H1 (cell line): ENCODE measurements at places on chromosomes 1 and 21. TPM values are rescaled to one million over a fixed set of nuclear protein-coding genes. Genes with fewer than 3 reads are reported as not detected.

- DNase-seq = no peak
These were observed 181.3 kb upstream of the SPAG17 start for GRCh38 chr1:118366286-118366685.

- DNase-seq = no peak
These were observed 28.1 kb downstream of the ERI3 start for GRCh38 chr1:44326821-44327465.

GRCh38 chr1:196877964-196878363, 9.9 kb upstream of the CFHR4 start:
- DNase-seq = peak; percentile 60

DNA sequence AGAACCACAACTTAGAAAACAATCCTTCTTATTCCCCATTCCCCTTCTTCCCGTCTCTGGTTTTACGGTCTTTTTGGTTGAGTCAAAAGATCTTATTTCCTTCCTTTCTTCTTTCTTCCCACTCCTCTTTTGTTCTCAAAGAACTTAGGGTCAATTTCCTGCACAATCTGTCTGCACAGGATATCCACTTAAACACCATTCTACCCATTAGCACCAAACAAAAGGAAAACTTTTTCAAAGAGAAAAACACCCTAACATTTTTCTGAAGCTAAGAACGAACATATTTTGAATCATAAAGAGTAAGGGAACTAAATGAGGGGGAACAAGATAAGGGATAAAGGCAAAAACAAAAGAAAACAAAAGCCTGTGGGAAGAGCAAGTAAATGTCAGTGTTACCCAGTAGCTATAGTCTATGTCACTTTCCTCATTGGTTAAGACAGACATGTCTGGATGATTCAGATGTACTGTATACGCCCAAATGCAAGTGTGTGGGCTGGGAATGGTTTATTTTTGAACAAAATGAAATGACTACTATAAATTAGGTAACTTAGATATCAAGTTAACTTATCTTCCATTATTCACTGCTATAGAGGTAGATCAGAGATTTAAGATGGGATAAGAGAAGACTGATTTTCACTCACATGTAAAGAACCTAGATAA, 59.9 kb downstream of the TOR3A start:
- DNase-seq = no peak

DNA sequence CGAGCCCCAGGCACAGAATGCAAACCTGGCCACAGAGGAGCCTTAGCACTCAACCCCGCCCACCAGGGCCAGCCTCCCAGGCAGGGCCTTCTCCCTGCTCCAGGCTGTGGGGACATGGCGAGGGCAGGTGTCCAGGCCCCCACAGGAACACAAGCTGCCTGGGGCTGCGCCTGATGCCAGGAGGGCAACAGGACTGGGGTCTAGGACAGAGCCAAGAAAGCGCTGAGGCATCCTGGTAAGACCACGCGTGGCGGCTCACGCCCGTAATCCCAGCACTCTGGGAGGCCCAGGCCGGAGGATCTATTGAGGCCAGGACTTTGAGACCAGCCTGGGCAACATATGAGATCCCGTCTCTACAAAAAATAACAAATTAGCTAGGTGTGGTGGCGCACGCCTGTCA, 59.1 kb downstream of the MEGF6 start:
- no peak for DNase-seq

DNA sequence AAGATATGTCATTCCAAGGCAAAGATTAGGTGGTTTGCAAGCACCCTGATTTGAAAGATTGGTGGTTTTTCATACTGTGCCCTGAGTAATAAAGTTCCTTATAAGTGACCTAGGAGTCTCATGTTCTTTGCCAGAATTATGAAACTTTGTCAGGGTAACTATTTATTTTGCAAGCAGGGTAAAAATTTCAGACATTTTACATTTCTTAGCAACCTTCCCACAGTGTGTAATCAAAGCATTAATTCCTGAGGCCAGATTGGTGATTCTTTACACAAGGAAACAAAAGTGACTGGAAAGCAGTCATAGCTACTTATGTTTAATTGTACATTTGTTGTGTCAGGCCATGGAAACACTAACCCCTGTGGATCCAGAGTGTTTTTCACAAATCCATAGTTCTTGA, 998.0 kb upstream of the B3GALT2 start:
- DNase-seq = no peak

DNA sequence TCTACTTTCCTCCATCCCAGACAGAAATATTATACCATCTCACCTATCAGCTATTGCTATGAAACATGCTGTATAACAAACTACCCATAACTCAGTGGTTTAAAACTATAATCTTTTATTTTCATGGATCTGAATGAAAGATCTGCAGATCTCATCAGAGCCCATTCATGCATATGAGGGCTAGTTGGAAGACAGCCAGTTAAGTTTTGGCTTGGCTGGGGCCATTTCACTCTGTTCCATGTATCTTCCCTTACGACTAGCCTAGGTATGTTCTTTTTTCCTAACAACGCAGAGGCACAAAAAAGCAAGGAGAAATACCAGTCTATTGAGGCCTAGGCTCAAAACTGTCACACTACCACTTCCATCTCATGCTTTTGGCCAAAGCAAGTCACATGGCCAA, 28.1 kb upstream of the RGS1 start:
- no peak for DNase-seq

- DNase-seq = no peak
These were observed 135.6 kb upstream of the GJB5 start for GRCh38 chr1:34619256-34619655.

DNA sequence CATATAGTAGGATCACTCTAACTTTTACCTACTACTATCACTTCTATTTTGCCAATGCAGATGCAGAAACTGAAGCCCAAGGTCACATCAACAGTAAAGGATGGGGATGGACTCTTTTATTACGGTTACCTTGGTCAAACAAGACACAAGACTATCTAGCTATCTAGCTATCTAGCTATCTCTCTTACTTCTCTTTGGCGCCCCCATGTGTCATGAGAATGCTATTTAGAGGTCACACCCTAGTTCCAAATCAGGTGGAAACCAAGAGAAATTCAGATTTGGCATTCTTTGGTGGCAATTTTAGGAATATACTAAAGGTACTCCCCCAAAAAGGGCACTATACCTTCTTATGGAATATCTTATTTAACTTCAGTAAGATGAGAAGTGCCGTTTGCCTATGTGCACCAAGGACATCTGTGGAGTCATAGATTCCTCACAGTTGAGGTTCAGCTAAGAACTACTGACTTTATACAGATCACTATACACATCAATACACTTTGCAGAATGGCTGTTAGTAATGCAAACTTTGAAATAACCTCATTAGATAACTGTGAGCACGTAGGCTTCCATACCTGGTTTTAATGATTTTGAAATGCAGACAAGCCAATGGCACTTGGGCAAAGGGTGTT, 6.7 kb downstream of the ZNF648 start:
- DNase-seq = no peak

ANGPTL3 gene
- polyA plus RNA-seq = not detected in 2 replicates

DNA sequence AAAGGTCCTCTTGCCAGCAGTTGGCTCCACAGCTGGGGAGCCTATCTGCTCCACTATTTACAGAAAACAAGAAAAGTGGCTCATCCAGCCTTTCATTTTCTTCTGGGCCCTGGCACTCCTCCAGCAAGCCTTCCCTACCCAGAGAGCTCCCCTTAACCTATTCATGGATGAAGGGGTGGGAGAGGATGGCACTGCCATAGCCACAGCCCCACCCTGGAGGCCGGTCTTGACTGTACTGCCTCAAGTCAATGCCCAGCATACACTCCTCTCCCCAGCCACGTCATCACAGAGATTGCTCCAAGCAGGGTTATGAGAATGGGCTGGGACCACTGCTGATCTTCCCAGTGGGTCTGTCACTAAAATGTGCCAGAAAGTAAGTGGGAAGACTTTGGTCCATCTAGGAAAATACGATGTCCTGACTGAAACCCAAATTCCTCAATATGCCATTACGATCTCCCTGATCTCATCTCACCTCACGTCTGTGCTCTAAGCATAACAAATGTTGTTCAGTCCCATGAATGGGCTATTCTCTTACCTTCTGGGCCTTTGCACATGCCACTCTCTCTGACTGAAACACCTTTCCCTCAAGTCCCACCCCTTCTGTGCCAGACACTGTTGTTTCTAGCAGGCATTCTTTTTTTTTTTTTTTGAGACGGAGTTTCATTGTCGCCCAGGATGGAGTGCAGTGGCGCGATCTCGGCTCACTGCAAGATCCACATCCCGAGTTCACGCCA, 21.4 kb upstream of the PTAFR start:
- DNase-seq = no peak

GRCh38 chr1:58812468-58812867, 28.6 kb upstream of the JUN start:
- no peak for DNase-seq

STPG1 gene
- polyA plus RNA-seq = 10.8 and 11.2 TPM in 2 replicates

DNA sequence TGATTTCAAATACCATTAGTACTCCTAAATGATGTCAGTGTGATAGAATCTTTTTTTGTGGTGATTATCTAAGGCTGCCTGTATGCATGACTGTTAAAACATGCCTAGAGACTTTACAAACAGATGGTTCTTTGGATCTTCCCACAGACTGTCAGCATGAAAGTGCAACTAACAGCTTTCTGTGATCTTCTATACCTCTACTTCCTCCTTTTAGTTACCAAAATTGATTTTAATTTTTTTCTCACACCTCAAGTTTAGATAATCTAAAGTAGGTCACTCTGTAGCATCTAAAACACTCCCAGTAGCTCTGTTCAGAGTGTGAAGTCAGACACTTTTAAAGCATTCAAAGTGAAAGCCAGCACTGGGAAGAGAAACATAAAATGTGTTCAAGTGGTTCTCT, 534.5 kb downstream of the PTPRC start:
- DNase-seq = no peak

- no peak for DNase-seq
These were observed 74.2 kb downstream of the PTPN14 start for GRCh38 chr1:214476986-214477870.

GRCh38 chr1:229230140-229230892, 40.6 kb upstream of the RAB4A start:
- DNase-seq = no peak

CADM3 gene
- polyA plus RNA-seq = 8.0 and 8.5 TPM in 2 replicates

DNA sequence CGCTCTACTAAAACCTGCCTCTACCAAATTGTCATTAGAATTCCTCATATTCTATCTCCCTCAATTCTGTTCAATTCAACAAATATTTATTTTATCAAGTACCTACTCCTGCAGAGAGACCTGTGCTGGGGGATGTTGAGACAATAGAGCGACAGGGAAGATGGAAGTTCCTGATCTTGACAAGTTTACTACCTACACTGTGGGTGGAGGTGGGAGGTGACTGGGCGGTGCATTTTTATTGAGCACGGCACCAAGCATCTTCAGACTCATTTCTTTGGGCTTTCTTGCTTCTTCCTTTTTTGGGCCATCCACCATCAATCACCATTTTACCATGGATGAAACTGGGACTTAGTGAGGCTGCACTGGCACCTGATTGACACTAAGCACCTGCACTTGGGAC, 61.3 kb downstream of the KIRREL1 start:
- no peak for DNase-seq

DIO1 gene
- 0.14 and 0.39 TPM in 2 replicates for polyA plus RNA-seq

KCND3 gene
- polyA plus RNA-seq = 0.14 and 0.22 TPM in 2 replicates

GRCh38 chr1:162074276-162075005, 5.0 kb downstream of the NOS1AP start:
- no peak for DNase-seq

- no peak for DNase-seq
These were observed 124.5 kb downstream of the ATP5PO start for GRCh38 chr21:33791073-33791472.

OR14I1 gene
- polyA plus RNA-seq = not detected in 2 replicates

DNA sequence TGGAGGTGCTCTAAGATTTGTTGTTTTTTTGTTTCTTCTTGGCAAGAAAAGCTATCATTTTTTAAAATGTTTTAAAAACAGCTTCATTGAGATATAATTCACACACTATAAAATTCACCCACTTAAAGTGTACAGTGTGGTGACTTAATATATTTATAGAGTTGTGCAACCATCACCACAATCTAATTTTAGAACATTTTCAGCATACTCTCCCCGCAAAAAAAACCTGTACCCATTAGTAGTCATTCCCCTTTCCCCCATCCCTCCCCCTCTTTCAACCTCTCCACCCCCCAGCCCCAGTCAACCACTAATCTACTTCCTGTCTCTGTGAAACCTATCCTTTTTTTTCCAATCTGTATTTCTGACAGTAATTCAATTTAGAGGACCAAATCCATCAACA, 30.6 kb downstream of the ZC3H11B start:
- DNase-seq = no peak

IFI44 gene
- not detected in 2 replicates for polyA plus RNA-seq

DNA sequence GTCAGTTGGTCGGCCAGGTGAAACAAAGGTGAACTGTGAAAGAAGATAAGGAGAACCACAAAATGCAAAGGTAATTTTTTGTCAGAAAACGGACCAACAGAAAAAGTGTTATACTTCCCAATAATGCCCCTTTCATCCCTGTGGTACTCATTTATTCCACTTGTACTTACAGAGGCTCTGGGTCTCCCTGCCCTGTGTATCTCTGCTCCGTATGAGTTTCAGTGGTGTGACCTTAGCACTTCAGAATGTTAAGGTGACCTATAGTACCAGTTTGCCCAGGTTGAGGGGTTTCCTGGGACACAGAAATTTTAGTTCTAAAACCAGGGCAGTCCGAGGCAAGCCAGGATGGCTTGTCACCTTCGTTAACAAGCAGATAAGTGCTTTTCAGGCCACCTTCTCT, 254.8 kb downstream of the OLFM3 start:
- DNase-seq = no peak

ACOT11 gene
- 4.5 and 5.6 TPM in 2 replicates for polyA plus RNA-seq

DNA sequence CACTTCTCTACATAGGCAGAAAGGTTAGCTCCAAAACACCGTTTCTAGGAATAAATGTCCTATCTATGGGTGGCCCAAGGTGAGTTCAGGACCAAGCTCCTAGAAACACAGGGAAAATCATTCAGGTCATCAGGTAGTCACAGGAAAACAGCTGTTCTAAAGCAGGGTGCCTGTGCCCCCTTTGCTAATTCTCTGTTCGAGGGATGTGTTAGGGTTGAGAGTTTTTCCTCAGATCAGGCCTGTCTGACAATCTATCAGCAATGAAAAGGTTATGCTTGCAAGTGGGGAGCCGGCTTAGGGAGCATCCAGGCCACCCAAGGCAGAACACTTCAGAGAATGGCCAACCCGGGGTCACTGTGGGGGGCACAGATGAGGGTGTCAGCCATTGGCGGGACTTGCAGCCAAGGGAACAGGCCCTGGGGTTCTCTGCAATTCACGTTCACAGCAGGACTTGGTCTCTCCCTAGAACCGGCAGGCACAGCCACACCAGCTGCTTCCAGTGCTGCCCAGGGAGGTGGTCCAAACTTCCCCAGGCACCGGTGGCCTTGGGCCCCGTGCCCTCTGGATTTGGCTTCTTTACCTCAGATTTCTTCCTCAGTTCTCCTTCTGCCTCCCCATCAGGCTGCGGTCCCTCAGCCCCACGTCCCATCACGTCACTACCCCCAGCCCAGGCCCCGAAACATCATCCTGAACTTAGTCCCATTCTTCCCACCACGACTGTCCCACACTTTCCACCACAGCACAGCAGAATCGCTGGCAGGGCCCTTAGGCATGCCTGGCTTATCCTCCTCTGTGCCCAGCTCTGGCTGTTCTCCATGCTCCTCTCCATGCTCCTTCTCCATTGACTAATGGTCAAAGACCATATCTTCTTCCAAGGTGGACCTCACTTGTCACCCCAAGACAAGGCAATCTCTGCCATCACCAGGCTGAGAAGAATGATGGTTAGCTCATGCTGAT, 11.0 kb downstream of the CD2 start:
- DNase-seq = no peak
